Left colon (tissue), 2 donors: ENCODE measurements at places on chromosomes 12 and 14.
A peak's percentile ranks its signal among the peaks of the same experiment; 100 is the strongest.

DNA sequence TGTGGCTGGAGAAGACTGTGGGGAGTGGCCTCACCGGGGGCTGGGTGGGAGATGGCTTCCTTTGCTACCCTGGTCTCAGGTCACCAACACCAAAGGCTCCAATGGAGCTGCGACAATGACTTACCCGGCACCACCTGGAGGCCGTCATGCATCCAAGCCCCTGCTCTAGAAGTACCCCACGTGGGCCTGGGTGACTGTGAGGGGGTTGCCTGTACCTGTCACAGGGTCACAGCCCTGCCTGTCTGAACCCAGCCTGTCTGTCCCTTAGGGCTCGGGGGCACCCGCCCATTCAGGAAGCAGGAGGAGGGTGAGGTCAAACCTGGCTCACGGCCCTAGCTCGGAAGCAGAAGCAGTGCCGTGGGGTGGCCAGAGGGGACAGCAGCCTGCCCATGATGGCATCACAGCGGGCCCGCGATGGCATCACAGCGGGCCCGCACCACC is 18.9 kb downstream of the ABCB9 start:
- peak; percentile 70 for DNase-seq

DNA sequence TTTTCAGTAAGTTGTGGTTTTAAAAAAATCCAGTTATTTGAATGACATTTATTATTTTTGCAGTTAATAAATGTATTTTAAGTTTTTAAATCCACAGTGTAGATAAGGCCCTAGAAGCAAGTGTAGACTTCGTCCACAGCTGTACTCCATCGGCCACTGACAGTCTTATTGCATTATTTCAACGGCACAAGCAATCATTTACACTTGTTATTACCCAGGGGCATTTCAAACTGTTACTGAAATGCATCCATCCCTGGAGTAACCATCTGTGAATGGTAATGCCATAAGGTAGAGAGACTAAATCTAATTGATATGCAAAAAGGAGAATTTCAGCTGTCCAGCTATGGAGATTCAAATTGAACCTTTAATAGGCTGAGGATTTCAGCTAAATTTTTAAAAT is 48.4 kb downstream of the BICD1 start:
- DNase-seq: no peak

DNA sequence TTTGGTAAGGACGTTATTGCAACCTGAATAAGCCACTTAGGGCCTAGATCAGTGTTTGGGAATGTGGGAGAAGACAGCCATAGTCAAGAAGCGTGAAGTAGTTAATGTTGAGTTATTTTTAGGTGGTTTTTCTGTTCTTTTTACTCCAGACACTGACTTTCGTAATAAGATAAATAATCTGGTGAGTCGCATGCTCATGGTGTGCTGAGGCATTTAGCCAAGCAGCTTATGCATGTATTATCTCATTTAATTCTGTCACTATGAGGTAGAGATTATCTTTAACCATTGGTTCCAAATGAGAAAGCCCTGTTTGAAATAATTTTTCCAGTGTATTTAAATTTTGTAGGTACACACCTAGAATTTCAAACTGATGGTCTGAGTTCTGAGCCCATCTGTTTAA is 67.3 kb downstream of the RCOR1 start:
- DNase-seq: no peak

DNA sequence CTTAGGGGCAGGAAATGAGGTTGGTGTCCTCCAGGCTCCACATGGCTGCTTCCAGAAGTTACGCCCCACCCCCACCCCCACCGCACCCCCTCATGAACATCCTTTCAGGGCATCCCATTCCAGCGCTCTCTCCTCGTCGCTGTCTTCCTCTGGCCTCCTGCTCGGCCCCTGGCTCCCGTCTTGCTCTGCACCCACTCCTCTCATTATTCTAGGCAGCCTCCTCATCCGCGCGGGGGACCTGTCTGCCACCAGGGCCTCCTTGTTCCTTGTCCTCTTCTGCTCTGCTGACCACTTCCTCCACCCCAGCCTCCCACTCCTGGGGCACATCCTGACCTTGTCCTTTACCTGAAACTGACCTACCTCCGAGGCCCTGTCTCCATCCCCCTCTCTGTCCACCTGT is 29.8 kb upstream of the PLEKHG6 start:
- no peak for DNase-seq

- DNase-seq: no peak
Observed at GRCh38 chr12:42761601-42762350, 172.2 kb upstream of the PRICKLE1 start.

- DNase-seq: no peak
Observed at GRCh38 chr12:44972746-44973421, 78.0 kb downstream of the DBX2 start.

GRCh38 chr12:5022465-5023061 is 21.1 kb upstream of the KCNA5 start:
- no peak for DNase-seq

GRCh38 chr12:11869406-11869805 is 201.3 kb upstream of the BCL2L14 start:
- no peak for DNase-seq

- no peak for DNase-seq
Observed at GRCh38 chr12:90936230-90937005, 18.6 kb downstream of the CCER1 start.

DNA sequence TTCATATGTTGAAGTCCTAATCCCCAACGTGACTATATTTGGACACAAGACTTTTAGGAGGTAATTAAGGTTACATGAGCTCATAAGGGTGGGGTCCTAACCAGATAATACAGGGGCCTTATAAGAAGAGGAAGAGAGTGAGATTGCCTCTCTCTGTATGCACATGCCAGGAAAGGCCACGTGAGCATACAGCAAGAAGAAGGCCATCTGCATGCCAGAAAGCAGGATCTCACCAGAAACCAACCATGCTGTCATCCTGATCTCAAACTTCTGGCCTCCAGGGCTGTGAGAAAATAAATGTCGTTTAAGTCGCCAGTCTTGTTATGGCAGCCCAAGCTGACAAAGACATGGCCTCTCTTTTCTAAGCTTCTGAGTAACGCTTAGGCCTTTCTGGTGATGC is 69.0 kb upstream of the GPHB5 start:
- DNase-seq: no peak

DNA sequence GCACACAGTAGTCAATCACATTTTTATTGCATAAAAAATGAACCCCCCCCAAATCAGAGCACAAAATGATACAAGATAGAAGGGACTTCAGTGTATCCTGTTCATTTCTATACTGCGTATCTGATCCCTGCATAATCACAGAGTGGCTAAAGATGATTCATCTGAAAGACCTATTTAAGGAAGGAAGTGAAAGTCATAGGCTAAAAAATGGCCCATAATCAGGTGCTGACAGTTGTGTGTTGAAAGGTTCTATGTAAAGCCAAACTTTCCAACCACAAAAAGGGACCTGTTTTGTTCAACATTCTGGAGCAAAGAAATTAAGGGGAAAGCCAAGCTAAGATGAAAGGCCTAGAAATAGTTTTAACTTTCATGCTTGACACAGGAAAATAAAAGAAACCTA is 147.8 kb upstream of the ATP2B1 start:
- no peak for DNase-seq

GRCh38 chr12:69415471-69416275 is 54.5 kb upstream of the FRS2 start:
- no peak for DNase-seq

DNA sequence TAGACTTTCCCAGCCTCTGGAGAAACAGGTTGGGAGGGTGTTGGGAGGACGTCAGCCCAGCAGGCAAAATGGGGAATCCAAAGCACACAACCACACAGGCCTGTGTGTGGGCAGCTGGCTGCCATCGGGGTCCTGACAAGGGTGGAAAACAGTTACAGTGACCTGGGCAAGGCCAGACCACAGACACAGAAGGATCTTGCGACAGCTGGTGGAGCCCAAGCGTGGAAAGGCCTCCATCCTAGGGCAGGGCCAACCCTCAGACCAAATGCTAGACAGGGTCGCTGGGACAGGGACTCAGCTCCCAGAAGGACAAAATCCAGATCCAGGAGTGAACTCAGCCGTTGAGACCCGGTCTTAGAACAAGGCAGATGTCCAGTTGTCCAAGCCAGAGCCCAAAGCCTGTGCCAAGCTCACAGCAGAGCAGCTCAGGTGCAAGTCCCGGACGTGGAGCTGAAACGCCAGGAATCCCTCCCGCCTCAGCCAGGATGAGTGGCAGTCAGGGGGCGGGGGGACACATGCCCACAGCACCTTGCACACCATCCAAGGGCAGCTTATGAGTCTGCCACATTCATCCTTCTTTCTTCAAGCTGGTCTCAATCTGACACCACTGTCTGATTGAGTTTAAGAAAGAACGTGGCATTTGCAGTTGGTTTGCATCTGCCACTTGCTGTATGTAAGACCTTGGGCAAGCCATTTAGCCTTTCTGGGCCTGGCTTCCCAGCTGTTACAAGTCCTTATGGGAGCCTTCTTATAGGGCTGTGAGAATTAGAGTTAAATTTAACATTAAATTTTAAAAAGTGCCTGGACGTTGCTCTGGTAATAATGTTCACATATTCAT is 37.6 kb downstream of the DEGS2 start:
- no peak for DNase-seq

DNA sequence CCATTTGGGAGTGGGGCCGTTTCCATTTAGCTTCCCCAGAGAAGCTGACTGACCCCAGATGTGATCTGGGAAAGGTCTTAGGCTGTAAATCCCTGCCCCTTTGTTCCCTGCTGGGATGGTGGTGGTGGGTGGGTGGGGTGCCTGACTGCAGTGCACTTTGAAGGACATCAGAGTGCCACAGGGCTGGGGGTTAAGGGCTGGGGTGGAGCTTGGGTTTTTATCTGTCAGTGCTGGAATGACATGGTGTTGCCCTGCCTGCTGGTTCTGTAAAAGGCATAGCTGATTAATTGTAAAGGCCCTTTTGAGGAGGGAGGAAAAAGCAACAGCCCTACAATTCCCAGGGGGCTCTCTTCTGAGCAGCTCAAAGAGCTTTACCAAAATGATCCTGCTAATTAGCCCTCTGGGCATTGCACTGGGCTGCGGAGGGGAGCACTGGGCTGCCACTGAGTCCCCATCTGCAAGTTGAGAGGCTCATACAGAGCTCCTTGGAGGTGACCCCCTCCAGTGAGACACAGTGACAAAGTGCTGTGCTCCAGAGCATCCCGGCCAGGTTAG is 21.1 kb downstream of the PLEKHG3 start:
- no peak for DNase-seq

- DNase-seq: no peak
Observed at GRCh38 chr14:93065272-93065730, 50.4 kb downstream of the ITPK1 start.
